NCI-H526 (cell line): ENCODE measurements at places on chromosomes 1 and 21.

GRCh38 chr1:244409701-244410100, 42.0 kb downstream of the ADSS2 start:
- DNase-seq = no peak

GRCh38 chr1:202130816-202131522, 8.3 kb downstream of the GPR37L1 start:
- DNase-seq = no peak

DNA sequence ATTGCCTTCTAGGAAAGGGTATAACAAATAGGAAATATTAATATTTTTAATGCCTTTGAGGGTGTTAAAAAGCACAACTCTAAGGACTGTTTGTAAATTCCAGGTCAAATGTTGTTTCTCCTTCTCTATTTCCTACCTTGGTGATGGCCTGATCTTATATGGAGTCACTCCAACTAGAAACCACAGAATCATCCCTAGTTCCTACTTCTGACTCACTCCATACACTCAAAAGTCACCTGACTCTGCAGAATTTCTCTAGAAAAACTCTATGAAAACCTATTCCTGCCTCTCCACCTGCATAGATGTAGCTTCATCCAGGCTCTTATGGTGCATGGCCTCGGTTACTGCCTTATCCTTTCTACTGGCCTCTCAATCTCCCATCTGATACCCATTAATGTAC, 14.5 kb downstream of the RGS4 start:
- no peak for DNase-seq

- DNase-seq = no peak
Measured at GRCh38 chr1:212261361-212261929, 23.8 kb upstream of the PPP2R5A start.

- no peak for DNase-seq
Measured at GRCh38 chr1:22790232-22791008, 79.8 kb downstream of the EPHB2 start.

DNA sequence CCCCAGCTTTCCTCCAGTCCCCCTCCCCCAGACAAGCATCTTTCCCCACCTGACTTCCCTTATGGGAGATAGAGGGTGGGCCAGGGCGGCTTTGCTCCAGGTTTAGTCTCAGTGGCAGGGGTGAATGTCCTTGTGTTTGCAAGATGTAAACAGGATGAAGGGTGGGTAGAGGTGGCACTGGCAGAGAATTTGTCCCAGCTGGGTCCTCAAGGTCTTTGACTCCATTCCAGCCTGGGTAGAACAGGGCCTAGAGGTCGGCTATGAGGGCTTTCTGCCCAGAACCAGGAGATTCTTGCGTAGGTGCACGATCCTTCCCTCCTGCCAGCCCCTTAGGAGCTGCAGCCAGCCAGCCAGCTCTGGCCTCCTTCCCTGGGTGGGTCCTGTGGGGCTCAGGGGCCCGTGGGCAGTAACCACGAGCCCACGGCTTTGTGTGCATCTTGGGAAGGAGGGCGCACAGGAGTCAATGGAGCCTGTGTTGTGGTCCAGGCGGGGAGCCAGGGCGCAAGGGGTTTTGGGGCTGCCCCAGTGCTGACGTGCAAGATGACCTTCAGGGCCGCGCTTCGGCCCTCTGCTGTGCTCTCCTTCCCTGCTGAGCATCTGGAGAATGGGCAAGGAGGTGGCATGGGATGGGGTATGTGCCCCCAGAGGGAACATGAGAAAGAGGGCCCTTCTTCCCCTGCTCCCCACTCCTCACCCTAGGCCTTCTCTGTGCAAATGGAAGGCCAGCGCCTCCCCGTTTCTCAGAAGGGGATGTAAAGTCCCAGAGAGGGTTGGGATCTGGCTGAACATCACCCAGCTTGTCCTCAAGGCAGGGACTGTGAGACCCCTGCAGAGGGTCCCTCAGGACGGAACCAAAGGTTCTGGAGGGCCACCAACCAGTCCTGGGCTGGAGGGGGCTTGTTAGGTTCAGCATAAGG, 15.7 kb downstream of the POU3F1 start:
- no peak for DNase-seq

- no peak for DNase-seq
Measured at GRCh38 chr21:41520560-41521442, 12.8 kb upstream of the TMPRSS2 start.

GRCh38 chr1:22500471-22500870, 48.8 kb downstream of the ZBTB40 start:
- no peak for DNase-seq

DNA sequence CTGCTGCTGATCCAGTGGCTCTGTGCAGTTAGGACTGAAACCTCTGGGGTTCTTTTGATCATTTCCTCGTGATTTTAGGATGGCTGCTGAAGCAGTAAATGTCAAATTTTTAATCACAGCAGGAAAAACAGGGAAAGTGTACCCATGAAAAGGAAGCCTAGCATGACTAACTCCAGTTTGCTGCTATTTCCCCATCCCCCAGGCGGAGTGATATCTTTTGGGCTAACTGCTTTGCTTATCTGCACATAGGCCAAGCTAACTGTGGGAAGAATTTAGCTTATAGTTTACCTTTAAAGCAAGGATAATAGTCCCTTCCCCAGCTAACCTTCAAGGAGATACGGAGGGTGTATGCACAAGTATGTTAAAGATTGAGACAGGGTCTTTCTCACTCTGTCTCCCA, 149.8 kb upstream of the TNR start:
- no peak for DNase-seq

- DNase-seq = no peak
Measured at GRCh38 chr1:243494741-243495431, 239.0 kb downstream of the SDCCAG8 start.

DNA sequence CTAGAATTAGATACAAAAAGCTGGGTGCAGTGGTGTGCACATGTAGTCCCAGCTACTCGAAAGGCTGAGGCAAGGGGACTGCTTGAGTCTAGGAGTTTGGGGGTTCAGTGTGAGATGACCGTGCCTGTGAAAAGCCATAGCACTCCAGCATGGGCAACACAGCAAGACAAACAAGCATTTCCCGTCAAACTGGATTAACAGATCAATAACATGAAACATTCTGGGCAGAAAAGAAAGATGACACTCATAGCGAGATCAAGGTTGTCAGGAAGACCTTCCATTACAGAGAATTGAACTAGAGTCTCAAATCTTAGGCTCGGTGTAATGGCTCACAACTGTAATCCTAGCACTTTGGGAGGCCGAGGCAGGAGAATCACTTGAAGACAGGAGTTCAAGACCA, 14.0 kb downstream of the TFB2M start:
- DNase-seq = no peak

DNA sequence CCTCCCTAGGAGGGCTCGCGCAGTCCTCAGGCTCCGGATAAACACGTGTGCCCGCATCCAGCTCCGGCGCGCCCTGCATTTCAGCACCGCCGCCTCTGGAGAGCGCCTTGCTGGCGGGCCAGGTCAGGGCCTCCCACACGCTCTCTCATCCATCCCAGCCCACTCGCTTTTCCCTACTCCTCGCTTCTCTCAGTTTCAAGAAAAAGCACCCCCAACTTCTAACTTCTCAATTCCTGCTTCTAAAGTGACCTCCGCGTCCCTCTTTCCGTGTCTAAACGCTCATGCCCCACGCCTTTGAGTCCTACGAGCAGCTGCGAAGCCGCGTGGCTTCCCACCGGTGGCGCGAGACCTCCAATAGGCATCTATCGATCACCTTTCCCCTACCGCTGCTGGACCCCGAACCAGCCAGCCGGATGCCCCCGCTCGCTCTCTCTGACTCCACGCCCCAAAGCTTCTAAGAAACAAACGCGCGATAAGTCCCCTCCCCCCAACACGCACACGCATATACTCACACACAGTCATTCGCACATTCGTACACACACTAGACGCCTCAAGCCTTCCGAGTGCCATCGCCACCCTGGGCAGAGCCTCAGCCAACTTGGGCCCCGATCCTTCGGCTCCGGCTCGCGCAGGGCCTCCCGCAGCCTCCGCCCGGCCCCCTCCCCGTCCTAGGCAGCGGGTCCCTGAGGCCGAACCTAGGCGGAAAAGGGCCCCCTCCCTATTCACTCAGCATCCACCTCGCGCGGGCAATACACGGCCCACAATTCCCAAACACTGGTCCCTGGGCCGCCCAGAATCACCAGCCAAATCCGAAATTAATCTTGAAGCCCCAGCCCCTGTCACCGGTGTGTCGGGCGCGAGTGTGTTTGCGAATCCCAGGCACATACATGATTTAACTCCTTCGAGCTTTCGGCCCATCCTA, 1.1 kb downstream of the NMNAT2 start:
- DNase-seq = peak; percentile 98

DNA sequence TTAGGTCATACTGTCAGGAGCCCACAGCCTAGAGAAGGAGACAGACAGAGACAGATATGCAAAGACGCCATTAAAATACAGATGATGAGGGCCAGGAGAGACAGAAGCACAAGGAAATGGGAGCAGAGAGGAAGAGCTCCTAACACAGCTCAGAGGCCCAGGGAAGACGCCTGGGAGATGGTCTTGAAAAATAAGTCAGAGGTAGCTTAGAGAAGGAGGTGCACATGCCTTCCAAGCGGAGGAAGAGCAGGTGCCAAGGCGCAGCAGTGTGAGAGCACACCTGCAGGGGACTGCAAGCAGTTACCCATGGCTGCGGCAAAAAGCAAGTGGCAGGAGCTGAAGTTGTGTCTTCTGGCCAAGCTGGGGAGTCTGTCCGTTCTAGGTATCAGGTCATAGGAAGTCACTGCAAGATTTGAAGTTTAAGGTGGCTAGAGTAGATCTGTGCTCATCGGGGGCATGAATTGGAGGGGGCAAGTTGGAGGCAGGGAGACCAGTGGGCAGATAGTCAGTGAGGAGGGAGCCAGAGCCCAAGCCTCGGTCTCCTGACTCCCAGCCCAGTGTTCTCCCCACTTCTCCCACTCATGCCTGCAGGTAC, 1.3 kb upstream of the TRABD2B start:
- DNase-seq = peak; percentile 22

GRCh38 chr1:101259744-101260148, 22.9 kb downstream of the S1PR1 start:
- no peak for DNase-seq

- DNase-seq = no peak
Measured at GRCh38 chr1:42133809-42134526, 19.2 kb upstream of the GUCA2B start.

- no peak for DNase-seq
Measured at GRCh38 chr1:112731451-112731850, 16.3 kb upstream of the PPM1J start.
